Stimulated activated CD8-positive, alpha-beta memory T cell treated with anti-CD3 and anti-CD28 coated beads, Interleukin-7, amount 100 ng/mL, for 48 hours (primary cell): ENCODE measurements at places on chromosomes 5 and 9.

DNA sequence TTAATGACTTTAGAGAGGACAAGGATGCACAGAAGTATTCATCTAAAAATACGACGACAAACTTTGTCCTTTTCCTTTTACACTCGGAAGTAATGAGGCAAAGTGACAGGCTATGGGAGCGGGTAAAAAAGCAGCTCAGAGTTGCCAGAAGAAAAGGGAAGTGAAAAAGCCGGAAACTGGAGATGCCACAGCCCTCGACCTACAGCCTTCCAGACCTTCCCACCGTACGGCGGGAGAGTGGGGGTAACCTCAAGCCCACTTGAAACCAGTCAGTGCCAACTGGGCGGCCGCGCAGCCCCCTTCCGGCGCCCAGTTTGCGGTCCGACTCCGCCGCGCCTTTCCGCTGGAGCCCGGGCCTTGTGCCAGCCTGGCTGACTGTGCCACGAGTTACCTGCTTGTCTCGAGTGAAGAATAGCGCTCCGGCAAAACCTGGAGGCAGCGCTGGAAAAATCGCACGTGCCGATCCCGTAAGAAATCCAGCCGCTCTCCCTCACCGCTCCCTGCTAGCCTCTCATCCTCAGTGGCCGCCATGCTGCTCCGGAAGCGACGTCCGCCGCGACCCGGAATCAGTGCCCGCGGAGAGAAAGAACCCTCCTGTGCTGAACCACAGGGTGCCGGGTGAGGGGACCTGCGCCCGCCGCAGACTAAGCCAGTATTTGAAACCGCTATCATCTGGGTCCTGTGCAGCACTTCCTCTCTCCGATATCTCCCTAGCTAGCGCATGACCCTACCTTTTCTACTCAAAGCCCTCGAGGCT lies at the start of gene PGGT1B:
Gene PGGT1B (minus strand): TSS at position 557 of the 757 bp plus-strand sequence. CDS start 26 bp downstream, at position 531.
- peak; percentile 68 for DNase-seq

DNA sequence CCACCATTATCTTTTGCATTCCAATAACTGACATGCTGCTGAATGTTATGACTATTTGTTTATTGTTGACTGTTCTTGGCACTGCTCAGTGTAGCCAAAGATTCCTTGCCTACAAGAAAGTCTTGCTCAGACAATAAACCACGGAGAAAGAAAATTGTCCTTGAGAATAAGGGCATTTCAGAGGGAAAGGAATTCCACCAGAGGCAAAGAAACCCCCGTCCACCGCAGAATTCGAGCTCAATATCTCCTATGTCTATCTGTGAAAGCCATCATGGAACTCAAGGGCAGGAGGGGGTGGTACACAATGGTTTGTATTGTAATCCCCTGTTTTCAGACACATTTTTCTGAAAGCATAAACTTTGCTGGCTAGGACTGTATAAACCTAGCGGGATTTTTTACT lies 70.3 kb upstream of the ADAMTS16 start:
- DNase-seq, result no peak

DNA sequence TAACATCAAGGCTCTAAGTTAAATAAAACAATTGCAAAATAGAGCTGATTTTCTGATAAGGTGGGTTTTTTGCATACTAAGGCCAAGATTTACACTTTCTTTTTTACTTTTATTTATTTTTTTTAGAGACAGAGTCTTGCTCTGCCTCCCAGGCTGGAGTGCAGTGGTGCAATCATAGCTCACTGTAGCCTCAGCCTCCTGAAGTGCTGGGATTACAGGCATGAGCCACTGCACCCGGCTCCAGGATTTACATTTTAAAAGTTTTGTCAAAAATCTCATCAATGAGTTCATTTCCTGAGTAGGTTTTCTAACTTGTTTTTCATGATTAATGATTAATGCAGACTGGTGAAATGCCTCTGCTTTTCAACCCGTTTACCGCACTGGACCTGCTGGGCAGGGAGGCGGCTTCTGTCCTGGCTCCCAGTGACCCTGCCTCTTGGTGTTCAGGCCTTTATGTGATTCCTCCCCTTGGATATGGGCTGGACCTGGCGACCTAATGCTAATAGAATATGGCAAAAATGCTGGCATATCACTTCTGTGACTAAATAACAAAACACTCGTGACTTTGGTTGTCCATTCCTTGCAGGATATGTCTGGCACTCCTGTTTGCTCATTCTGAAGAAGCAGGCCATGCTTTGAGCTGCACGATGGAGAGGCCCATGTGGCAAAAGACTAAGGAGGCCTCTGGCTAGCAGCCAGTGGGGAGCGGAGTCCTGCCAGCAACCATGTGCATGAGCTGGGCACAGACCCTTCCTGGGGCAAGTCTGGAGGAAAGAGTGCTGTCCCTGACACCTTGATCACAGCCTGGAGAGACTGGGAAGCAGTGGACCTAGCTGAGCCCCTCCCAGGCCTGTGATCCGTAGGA lies 72.2 kb upstream of the PTCH1 start:
- no peak for DNase-seq

DNA sequence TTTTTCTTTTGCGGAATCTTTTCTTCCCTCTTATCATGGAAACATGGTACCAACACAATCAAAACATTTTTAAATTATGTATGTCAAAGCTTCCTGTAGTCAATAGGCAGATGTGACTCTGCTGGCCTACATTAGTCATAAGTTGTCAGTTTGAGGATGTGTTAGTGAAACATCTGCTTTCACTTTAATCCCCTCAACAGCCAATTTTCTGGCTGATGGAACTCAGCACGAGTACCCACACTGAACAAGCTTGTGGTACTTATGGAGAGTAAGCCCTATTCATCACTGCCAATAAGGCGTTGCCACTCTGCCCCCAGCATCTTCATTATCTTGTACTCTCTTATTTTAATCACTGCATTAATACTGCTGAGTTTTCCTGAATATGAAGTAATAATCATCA lies 1034.4 kb downstream of the CDH9 start:
- no peak for DNase-seq

DNA sequence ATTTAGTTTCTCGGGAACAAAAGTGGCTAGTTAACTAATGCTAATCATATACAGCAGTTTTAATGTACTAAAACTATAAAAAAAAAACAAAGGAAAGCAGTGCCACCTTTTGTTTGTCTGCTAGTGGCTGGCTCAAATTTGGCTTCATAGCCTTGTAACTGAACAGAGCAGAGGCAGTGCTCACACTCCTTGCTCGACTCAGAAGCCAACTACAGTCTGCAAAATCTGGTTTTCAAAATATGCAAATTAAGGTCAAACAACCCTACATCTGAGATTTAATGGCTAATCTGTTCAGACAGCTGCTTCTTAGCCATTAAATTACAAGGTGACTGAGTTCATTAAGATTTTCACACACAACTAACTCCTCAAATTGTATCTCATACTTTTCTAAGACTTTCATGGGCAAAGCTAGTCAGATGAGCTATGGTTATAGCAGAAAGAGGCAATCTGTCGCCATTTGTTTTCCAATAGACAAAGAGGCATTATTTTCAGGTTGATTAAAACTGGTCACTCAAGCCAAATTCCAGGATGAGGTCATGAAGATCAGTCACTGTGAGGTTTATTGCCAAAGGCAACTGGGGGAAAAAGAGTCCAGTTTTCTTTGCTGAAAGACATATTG lies 56.8 kb upstream of the EPB41L4A start:
- no peak for DNase-seq
